ENCODE measurements at places on chromosomes 3 and 15.

DNA sequence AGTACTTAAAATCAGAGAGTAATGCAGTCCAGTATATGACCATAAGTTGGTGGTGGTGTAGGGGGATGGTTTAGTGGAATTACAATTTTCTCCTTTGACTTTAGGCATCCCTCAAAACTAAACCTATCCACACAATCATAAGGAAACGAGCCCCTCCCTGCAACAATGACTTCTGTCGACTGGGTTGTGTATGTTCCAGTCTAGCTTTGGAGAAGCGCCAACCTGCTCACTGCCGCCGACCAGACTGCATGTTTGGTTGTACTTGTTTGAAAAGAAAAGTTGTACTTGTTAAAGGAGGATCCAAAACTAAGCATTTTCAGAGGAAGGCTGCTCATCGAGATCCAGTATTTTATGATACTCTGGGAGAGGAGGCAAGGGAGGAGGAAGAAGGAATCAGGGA, 52.8 kb downstream of the MGA start:
- no peak for DNase-seq

- DNase-seq: no peak
Observed at GRCh38 chr3:16148783-16149182, 25.7 kb upstream of the GALNT15 start.

- DNase-seq: no peak
Observed at GRCh38 chr3:179449636-179450035, 1.6 kb downstream of the GNB4 start.

GRCh38 chr3:168049367-168049974, 46.3 kb downstream of the GOLIM4 start:
- no peak for DNase-seq

GRCh38 chr3:152183473-152183872, 85.3 kb upstream of the MBNL1 start:
- no peak for DNase-seq

DNA sequence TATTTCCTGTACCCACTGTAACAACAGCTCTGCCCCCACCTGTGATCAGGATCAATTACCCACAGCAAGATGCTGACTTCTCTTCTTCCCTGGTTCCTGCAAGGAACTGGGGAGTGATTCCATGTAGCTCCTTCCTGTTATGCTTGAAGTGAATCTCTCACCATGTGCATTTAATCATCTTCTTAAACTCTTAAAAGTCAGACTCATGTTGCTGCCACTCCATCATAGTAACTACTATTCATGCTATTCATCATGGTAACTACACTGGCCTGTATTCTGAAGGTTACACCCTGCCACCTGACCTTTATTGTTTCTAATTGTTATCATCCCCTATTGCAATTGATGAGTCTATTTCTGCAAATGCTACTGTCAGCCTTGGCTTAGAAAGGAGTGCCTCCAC, 89.5 kb downstream of the SUCNR1 start:
- no peak for DNase-seq

GRCh38 chr3:141539431-141540187, 52.8 kb downstream of the RASA2 start:
- no peak for DNase-seq

DNA sequence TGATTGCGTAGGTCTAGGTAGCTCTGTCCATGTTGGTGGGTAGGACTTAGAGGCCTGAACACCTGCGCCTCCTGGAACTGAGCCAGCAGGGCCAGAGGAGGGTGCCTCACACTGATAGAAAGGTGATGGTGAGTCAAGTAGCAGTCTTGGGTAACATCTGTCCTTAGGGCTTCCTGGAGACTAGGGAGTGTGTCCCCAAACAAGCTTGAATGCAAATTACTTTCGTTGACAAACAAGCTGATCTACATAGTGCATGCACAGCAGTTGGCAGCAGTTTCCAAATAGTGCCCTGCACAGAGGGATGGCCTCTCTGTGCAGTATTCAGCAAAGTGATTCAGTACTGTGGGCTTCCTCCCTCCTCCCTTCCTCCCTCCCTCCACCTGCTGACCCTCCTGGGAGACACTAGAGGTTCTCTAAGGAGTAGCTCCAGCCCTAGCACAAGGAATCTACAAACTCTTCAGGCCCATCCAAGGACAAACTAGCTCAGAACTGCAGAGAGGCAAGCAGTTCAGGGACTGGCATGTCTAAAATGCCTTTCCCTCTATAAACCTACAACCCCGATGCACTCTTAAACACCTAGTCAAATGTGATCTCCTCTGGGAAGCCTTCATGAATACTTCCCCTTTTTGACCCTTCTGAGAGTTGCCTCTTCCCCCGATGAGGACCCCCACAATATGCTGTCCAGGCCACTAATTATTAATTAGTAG, 61.0 kb downstream of the TLE3 start:
- no peak for DNase-seq

- no peak for DNase-seq
Observed at GRCh38 chr15:67241132-67241855, 13.2 kb downstream of the AAGAB start.

DNA sequence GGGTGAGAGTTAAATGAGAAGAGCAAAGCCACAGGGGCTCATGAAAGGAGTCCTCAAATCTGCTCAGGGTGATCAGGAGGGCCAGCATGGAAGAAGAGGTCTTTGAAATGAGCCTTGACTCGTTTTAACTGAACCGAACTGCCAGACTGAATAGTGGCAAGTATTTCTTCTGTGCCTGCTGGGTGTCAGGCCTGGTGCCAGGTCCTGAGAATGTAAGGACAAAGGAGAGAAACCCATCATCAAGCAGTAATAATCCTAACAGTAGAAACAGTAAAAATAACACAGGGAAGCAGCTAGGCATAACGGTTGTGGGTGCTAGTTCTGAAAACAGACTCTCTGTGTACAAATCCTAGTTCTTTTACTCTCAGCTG, 40.4 kb upstream of the SMAD3 start:
- DNase-seq: no peak

- DNase-seq: no peak
Observed at GRCh38 chr3:145815707-145816413, 345.1 kb downstream of the PLOD2 start.

- DNase-seq: no peak
Observed at GRCh38 chr3:128504533-128504915, 11.5 kb upstream of the GATA2 start.

DNA sequence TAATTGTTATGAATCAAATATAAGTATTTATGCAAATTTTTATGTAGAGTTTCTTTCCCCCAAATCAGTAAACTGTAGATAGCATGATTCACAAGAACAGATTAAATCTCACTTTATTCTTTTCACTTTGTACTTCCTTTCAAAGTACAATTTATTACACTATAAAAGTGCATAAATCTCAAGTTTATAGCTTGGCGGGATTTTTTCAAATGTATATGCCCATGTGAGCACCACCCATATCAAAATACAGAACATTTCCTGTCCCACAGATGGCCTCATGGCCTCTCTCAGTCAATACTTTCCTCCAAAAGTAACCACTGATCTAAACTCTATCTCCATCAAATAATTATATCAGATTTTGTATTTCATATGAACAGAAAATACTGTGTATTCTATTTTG, 196.1 kb upstream of the THRB start:
- no peak for DNase-seq

GRCh38 chr3:23959135-23959900, 14.2 kb downstream of the NR1D2 start:
- no peak for DNase-seq

Measured in NCI-H1048 (cell line).